ENCODE measurements at places on chromosomes 1 and 21.

- DNase-seq = no peak
Measured at GRCh38 chr1:205326812-205327466, 5.4 kb upstream of the NUAK2 start.

GRCh38 chr1:64480999-64481772 lies 11.3 kb downstream of the CACHD1 start:
- DNase-seq = no peak

- DNase-seq = no peak
Measured at GRCh38 chr21:21324297-21324696, 326.1 kb downstream of the NCAM2 start.

GRCh38 chr1:19800076-19800804 lies 524 bp upstream of the TMCO4 start:
- peak; percentile 75 for DNase-seq
